ENCODE measurements at places on chromosomes 1 and 21.

DNA sequence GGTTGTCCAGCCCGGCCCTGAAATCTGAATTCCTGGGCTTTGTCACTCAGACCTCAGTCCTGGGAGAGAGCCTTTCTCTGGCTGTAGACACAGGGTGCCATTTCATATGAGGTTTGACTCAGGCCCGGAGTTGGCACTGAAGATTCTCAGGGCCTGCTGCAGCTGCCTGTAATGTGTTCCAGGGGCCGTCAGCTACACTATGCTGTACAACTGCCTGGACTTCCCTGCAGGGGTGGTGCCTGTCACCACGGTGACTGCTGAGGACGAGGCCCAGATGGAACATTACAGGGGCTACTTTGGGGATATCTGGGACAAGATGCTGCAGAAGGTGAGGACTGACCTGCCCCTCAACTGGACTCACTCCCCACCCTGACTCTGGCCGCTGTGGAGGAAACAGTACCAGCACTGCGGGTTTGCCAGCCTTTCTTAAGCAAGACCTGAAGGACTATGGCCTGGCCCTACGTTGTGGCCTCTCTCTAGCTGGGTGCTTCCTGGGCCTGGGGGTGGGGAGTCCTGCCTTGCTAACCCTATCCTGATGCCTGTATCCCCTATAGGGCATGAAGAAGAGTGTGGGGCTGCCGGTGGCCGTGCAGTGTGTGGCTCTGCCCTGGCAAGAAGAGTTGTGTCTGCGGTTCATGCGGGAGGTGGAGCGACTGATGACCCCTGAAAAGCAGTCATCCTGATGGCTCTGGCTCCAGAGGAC is 18.9 kb downstream of the FAAH start:
- DNase-seq = no peak

DNA sequence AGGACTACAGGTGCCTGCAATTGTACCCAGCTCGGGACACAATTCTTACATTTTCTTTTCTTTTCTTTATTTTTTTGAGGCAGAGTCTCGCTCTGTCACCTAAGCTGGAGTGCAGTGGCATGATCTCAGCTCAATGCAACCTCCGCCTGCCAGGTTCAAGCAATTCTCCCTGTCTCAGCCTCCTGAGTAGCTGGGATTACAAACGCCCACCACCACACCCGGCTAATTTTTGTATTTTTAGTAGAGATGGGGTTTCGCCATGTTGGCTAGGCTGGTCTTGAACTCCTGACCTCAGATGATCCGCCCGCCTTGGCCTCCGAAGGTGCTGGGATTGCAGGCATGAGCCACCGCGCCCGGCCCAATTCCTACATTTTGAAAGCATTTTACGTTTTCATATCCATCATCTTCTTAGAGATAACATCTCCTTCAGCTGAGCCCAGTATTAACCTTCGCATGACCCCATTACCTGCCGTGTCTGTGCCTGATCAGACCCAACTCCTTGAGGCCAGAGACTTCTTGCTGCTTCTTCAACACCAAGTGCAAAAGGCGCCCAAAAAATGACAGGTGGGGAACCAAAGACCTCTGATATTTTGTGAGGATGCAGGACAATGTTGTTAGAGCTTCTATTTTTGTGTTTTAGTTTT is 2.8 kb upstream of the ADAMTSL4 start:
- DNase-seq = no peak

DNA sequence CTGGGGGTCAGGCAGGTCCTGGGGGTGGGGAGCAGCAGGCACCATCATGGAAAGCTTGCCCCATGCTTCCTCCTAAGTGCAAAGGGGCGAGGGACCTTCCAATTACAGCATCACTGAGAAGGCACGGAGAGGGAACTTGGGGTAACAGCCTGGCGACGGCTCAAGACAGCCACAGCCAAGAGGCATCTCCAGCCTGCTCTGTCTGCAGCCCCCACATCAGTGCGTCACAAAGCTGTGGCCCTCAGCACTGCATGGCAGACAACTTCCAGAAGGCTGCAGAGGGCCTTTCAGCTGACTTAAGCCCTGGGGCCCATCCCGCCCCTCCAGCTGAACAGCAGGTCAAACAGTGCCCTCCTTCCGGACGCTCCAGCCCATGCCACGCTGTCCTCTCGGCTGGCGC is 13.2 kb upstream of the GPR153 start:
- DNase-seq = no peak

- no peak for DNase-seq
Measured at GRCh38 chr1:27872802-27873551, 633 bp downstream of the THEMIS2 start.

DNA sequence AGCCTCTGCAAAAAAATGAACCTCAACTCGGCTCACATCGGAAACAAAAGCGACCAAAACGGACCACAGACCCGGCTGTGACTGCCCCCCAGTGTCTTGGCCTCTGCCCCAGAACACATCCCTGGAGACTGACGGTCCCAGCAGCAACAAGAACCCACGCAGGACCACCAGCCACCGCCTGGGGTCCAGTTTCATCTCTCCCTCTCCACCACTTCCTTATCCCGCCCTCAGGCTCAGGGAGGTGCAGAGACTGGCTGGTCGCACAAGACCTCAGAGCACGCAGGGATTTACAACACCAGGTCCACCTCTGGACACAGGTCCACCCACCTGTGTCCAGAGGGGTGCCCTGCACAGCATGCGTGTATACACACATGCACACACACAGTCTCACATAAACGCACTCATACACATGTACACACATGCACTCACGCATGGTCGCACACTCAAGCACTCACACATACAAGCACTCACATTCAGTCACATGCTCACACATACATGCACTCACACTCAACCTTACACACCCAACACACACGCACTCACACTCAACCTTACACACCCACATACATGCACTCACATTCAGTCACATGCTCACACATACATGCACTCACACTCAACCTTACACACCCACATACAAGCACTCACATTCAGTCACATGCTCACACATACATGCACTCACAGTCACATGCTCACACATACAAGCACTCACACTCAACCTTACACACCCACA is 18.6 kb upstream of the TMEM52 start:
- DNase-seq = no peak

DNA sequence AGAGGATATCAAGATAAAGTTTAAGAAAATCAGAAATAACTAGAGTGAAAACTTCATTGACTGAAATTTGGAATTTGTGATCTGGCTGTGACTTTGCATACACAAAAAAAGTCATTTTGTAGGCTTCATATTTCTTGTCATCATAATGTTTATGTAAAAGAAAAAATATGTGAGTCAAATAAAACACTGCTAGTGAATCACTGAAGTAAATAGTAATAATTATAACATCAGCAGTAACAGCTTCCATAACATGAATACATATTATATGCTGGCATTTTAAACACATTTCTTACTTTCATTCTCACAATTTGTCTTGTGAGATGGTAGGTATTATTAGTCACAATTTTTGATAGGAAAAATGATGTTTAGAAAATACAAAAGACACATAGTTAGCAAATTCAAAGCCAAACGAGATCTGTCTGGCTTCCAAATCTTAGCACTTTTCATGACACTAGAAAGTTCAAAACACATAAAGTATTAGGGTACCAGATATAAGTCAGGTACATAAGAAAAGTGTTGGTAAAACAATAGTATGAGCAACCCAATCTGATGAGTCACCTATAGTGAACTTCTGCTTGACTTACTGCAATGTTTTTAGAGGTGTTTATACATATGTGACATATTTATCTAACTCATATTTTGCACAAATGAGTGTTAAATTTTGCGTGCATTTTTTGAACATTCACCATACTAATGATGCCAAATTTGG is 241.0 kb upstream of the SNX7 start:
- DNase-seq = no peak

DNA sequence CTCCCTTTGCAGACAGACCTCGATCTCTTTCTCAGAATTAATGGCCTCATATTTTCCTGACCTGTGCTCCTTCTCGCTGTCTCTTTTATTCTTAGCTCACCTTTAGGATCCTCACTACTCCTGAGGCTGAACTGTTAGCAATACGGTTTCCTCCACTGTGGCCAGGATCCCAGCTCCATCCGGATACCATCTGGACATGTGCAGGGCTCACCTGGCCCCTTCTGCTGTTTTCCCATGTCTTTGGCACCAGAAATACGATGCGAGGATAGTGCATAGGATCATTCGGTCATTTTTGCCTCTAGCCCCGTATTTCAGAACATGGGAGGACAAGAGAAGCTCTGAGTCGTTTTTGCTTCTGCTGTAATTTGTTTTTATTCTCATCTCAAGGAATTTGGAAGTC is 108.5 kb upstream of the KIF26B start:
- DNase-seq = no peak

DNA sequence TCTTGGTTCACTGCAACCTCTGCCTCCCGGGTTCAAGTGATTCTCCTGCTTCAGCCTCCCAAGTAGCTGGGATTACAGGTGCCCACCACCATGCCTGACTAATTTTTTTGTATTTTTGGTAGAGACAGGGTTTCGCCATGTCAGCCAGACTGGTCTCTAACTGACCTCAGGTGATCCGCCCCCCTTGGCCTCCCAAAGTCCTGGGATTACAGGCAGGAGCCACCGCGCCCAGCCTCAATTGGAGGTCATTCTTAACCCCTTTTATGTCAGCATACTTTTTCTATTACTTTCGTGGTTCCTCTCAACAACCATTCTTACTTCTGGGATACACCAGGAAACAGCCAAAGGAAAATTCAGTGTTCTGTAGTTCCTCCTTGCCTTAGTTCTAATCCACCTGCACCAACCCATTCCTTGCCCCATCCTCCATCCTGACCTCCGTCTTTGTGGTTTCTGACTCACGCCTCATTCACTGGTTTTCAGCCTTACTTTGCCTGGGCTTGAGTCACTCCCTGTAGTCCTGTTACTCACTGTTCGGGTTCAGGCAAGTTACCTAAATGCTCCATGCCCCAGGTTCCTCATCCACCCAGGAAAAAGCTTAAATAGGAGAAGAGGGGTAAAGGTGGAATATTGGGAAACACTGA is 12.9 kb upstream of the BCL10 start:
- DNase-seq = no peak

- DNase-seq = no peak
Measured at GRCh38 chr21:42533306-42533962, 19.8 kb downstream of the SLC37A1 start.

DNA sequence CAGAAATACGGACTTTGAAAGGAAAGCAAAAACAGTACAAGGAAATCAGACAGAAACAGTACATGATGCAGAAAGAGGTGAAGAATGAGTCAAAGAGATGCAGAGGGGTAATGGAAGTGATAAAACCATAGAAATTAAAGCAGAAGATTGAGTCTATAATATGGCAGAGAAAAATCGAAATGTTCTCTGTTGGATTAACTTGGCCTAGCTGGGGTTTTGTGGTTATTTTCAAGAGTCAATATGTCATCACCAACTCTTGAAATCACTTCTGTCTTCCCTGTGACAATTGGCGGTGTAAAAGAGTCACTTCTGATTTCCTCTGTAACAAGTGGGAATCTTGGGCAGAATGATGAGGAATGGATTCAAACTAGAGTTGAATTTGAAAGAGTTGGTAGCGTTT is 7.4 kb downstream of the YTHDF2 start:
- DNase-seq = no peak

GRCh38 chr1:63906047-63906704 is 132.4 kb downstream of the ROR1 start:
- DNase-seq = no peak

DNA sequence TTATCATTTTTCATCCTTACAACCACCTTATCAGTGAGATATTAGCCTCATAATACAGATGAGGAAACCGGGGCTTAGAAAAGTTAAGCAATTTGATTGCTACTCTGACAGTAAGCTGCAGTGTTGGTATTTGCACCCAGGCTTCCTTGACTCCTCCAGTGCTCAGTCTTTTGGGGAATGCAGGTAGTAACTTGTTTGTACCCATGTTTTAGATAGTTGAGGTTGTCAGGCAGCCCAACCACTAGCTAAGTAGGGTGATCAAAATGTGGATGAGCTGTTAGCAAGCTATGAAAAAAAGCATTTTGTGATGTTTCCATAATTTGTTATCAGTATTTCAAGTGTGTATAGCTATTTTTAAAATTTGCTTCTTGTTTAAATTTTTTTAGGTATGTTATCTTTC is 80.8 kb downstream of the SASS6 start:
- no peak for DNase-seq

DNA sequence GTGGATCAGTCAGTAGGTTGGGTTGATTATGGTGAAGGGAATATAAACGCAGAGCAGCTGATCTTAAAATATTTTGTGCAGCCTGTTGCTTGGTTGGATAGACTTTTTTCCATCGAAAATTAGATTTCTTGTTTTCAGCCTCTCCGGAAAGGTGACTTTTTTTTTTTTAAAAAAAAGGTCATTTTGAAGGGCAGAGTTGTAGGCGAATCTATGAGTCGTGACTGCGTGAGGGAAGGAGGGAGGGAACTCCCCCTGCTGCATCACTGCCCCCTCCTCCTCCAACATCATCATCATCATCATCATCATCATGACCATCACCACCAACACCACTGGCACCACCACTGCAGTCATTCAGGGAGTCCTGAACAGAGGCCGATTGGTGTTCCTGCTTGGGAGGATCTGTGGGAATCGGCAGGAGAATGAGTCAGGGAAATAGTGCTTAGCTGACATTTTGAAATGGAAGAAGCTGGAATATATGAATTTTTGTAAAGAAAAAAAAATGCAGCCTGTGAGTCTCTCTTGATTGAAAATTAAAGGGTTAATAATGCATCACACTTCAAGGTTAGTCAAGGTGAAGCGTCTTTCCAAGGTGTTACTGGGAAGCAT is 1.2 kb downstream of the ATP1B1 start:
- no peak for DNase-seq

DNA sequence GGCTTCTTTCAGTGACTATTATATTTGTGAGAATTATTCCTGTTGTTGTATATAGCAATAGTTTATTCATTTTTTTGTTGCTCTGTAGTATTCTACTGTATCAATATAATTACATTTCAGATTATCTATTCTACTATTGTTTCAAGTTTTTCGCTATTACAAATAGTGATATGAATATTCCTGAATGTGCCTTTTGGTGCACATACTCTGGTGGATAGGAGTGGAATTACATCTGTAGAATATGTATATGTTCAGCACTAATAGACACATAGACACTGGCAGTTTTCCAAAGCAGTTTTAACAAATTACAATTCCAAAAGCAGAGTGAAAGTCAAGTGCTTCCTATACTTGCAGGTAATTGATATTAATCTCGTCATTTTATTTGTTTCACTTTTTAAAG is 696.2 kb upstream of the PRMT6 start:
- no peak for DNase-seq

GRCh38 chr21:38842079-38842478 is 36.4 kb downstream of the ETS2 start:
- DNase-seq = no peak

GRCh38 chr1:18013216-18013615 is 94.4 kb upstream of the IGSF21 start:
- DNase-seq = no peak

DNA sequence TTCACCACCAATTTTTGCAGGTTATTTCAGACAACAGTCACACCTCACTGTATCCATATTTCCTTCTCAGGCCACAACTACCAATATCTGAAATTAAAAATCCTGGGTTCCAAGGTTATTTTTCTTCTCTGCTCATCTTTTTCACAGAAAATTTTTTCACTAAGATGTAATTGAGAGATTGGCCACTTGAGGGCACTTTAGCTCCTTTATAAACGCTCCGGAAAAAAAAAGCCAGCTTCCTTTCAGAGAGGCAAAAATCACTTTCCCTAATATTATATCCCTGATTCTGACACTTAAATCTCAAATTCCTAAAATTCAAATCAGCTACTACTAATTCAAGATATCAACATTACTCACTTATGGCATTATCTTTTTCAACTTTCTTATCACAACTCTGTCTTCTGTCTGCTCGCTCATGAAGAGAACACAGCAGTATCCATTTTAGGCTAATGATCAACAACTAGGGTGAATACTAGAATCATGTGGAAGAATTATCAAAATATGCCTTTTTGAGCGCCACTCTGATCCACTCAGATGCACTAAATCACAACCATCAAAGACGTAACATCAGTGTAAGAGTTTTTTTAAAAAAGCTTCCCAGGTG is 101.4 kb upstream of the RGS1 start:
- no peak for DNase-seq
